Small intestine (tissue), 16 donors: ENCODE measurements at places on chromosomes 12 and 14. TPM values are rescaled to one million over a fixed set of nuclear protein-coding genes. Genes with fewer than 3 reads are reported as not detected.

The OR11H6 gene
- not detected for polyA plus RNA-seq

The DBX2 gene
- not detected for polyA plus RNA-seq

The KRT6B gene
- polyA plus RNA-seq = 0.67 TPM

The DIO2 gene
- 0.07 TPM for polyA plus RNA-seq

DNA sequence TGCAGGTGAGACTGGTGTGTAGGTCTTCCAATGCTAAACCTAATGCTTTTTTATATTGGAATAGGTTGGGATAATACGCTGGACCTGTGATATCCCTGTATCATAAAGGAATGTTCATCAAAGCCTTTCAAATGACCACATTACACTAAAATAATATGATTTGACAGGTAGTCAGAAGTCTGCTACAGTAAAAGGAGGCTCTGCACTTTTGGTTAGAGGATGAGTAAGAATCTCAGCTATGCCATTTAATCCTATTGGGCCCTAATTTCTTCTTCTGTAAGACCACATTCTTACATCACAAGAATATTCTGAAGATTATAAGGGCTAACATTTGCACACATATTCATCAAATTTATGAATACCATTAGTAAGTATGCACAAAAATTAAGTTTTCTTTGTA is 250.5 kb upstream of the FLRT2 start:
- no peak overlapping the region for H3K27ac ChIP-seq
- H3K36me3 ChIP-seq = no peaks in the 10 kb centered on the region
- H3K4me1 ChIP-seq = no peaks in the 10 kb centered on the region
- no peaks in the 10 kb centered on the region for H3K27me3 ChIP-seq
